ENCODE measurements at places on chromosomes 4 and X. TPM values are rescaled to one million over a fixed set of nuclear protein-coding genes. Genes with fewer than 3 reads are reported as not detected.

Gene NPFFR2
- total RNA-seq, result 3.4 TPM

Gene C1QTNF7
- total RNA-seq, result not detected

Gene REELD1
- total RNA-seq, result not detected

Gene SUPT20HL2
- total RNA-seq, result not detected

Gene DSPP
- not detected for total RNA-seq

Gene TMEM128
- total RNA-seq, result 32.8 TPM
